C1 segment of cervical spinal cord (tissue), 14 donors: ENCODE measurements at places on chromosomes 1 and 21.

DNA sequence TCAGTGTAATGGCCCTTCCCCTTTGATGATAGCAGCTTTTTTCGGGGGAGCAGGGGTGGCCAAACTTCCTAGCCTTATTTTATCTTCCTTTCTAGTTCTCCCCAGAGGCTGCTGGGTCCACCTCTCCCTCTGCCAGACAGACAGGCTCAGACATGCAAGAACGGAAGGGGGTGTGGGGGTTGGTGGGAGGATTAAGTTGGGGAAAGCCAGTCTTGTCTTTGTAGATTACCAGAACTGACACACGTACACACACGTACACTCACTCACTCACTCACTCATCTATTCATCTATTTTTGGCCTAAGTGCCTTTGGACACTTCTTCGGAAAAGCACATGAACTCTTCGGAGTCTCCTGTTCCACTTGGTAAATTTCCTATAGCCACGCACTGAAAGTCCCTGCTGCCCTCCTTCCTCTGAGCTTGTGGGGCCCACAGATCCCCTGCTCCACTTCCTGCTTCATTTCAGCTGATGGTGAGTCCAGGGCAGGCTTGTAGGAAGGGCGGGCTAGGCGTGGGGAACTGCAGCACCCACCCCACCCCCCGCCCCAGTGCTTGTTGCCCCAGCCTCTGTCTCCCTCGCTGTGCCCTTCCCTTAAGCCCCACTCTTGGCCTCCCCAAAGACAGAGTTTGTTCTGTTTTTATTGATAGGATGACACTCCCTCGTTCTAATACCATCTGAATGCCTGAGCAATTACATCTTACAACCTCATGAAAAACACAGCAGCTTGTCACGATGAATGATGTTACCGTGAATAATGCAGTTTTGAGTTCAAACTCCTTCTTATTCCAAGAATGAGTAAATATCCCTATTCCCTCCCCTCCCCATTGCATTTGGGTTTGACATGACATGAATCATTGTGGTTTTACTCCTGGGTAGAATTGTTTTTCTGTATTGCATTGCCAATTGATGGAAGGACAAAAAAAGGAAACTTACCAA is 60.7 kb upstream of the ATP5PO start:
- no peak for DNase-seq

- DNase-seq, result no peak
Measured at GRCh38 chr1:203396595-203397194, 45.8 kb upstream of the FMOD start.

DNA sequence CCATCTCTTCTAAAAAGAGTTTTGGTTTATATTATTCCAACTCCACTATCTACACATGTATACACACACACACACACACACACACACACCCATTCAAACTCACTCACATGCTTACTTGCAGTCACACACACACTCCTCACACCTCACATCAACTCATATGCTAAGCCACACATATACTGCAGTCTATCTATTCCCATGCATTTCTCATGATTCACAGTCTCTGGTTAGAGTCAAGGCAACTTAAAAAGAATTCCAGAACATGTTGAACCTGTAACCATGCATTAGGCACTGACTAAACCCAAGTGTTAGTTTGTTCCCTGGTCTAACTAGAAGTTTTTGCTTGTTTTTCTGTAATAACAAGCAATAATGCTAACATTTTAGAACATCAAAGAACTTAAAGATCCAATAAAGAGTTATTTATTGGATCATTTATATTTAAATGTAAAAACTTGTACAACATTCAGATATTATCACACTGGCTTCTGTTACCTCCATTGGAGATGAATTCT is 931.1 kb downstream of the PLA2G4A start:
- DNase-seq, result no peak

GRCh38 chr21:44751186-44751798 is 39.9 kb upstream of the TSPEAR start:
- DNase-seq, result no peak

- no peak for DNase-seq
Measured at GRCh38 chr1:244460197-244460596, 876 bp upstream of the CATSPERE start.

- no peak for DNase-seq
Measured at GRCh38 chr1:54390655-54391054, 15.5 kb downstream of the SSBP3 start.

- DNase-seq, result no peak
Measured at GRCh38 chr1:62954758-62955157, 170.8 kb downstream of the ATG4C start.

DNA sequence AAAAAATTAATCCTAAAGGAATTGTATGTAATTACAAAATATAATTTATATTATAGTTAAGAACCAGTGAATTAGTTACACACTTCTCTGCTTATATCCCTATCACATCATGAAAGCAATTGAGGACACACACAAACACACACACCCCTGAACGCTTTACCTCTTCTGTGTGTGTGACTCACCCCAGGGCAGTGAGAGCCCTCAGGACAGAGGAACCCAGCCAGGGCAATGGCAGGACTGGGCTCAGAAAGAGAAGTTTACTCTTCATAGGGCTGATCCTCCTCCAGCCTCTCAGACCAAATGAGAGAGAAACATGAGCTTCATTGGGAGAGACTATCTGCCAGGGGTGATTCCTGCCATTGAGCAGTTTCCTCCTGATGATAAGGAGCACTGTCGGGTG is 38.1 kb downstream of the SLC44A3 start:
- no peak for DNase-seq

GRCh38 chr21:15390049-15390448 is 325.2 kb upstream of the NRIP1 start:
- DNase-seq, result no peak

GRCh38 chr1:51752073-51752948 is 126.2 kb downstream of the NRDC start:
- no peak for DNase-seq

GRCh38 chr1:26094677-26095383 is 16.8 kb upstream of the PDIK1L start:
- no peak for DNase-seq

DNA sequence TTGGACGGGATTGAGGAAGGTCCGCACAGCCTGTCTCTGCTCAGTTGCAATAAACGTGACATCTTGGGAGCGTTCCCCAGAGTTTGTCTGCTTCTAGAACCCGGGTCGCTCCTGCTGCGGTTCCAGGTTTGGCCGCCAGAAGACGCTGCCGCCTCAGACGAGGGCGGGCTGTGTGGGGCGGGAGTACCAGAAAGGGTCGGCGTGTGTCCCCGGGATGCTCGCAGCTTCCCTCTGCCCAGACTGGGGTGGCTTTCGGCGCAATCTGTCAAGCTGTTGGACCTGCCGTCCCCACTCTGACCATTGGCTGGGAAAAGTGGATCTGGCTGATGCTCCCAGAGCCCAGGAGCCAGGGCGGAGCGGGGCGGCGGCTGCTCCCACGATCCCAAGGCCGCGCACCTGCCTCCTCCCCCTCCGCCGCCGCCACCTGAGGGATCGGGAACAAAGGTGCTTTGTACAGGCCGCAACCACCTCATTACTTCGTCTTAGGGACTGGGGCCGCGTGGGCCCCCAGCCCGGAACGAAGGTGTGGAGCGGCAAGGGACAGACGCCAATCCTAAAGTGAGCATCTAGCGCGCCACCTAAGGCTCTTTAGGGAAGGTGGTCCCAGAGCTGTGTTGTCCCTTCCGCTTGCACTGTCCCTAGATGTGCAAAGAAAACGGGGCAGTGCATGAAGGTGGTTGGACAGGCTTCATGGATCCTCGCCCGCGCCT is 683 bp upstream of the EFNA4 start:
- DNase-seq, result no peak

GRCh38 chr1:84923317-84923716 is 30.3 kb upstream of the LPAR3 start:
- no peak for DNase-seq

- peak; percentile 35 for DNase-seq
Measured at GRCh38 chr1:155128755-155129473, 1.2 kb downstream of the EFNA1 start.

GRCh38 chr1:162878000-162878596 is 17.1 kb upstream of the CCDC190 start:
- no peak for DNase-seq

- DNase-seq, result peak; percentile 30
Measured at GRCh38 chr1:24418898-24419628, 3.5 kb downstream of the NIPAL3 start.

DNA sequence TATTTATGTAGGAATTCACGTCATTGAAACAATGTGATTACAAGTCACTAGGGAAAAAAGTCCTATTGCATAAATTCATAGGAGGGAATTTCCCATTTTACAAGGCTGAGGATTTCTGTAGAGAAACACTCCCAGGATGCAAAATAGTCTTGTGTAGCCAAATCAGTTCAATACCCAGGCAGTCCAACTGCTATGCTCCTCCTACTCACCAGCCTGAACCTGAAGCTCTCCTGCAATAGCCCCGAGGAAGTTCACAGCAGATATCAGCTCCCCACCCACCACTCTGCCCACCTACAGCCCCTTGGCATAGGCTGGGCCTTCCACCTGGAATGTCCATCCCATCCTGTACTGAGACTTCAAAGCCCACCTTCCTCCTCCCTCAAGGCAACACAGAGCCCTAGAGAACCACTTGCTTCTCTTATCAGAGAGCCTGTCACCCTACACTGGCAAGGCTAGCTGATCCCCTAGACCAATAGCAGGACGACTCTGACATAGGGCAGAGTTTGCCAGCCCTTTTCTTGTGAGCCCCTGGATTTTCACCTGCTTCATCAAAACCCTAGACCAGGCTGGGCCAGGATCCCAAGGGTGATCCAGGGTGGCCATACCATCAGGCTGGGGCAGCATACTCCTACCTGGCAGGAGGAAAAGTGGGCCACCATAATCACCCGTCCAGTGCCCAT is 1.5 kb downstream of the LSS start:
- no peak for DNase-seq
